Stimulated activated CD4-positive, alpha-beta T cell treated with anti-CD3 and anti-CD28 coated beads, Interleukin-15, amount 100 ng/mL, for 24 hours (primary cell): ENCODE measurements at places on chromosomes 6 and 20.

DNA sequence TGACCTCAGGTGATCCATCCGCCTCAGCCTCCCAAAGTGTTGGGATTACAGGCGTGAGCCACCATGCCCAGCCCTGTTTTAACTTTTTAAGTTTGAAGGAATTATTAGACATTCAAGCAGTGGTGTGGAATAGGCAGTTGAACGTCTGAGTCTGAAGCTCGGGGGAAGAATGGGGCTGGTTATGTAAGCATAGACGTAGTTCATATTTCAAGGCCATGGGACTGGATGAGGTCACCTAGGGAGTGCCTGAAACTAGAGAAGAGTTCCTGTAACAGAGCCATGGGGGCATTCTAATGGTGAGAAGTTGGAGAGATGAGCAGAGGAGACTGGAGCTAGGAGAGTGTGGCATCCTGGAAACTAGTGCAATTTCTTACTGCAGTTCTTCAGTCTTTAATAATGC lies 6.4 kb downstream of the CDKAL1 start:
- no peak for DNase-seq

DNA sequence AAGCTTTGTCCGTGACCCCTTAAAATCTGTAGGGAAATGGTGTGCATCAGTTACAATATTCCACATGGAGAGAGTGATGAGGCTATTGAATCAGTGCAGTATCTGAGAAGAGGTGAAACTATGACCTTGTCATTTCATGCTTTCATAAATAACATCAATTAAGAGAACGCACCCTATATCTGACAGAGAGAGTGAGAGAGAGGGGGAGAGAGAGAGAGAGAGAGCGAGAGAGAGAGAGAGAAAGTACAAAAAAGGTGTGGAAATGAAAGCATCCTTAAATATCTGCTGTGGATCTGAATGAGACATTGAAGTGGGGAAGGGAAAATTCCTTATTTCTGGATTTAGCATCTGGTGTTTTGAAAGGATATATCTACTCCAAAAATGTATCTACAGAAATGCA lies 12.4 kb downstream of the GSTA4 start:
- no peak for DNase-seq

GRCh38 chr6:166670894-166671293 lies 43.8 kb upstream of the RPS6KA2 start:
- no peak for DNase-seq

DNA sequence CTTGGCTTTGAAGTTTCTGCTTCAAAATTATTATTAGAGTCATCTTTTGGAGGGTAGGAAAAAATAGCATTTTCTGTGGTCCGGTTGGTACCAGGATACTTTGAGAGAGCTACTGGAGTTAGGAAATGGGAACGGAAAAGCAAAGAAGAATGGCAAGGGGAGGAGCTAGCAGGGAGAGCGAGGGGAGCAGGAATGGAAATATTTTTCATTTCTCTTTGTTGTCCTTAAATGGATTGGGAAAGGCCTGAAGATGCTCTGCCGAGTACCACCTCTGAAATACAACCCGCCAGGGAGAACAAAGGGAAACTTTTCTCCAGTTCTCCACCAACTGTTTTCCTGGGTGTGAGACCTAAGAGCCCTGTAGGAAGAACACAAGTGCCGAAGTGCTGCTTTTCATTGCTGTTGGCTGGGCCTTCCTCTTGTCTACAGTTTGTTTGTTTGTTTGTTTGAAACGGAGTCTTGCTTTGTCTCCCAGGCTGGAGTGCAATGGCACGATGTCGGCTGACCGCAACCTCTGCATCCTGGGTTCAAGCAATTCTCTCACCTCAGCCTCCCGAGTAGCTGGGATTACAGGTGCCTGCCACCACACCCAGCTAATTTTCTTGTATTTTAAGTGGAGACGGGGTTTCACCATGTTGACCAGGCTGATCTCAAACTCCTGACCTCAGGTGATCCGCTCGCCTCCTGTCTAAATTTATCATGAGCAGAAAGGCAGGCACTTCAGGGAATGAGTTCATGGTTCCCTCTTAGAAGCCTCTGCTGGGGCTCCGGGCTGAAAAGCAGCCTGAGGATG lies 3.5 kb upstream of the TRAF3IP2 start:
- no peak for DNase-seq

- no peak for DNase-seq
Observed at GRCh38 chr20:50004229-50004628, 21.4 kb downstream of the SNAI1 start.

GRCh38 chr6:63731930-63732329 lies 96.3 kb downstream of the PHF3 start:
- no peak for DNase-seq
